ENCODE measurements at places on chromosomes 5 and 9. TPM values are rescaled to one million over a fixed set of nuclear protein-coding genes. Genes with fewer than 3 reads are reported as not detected.

DNA sequence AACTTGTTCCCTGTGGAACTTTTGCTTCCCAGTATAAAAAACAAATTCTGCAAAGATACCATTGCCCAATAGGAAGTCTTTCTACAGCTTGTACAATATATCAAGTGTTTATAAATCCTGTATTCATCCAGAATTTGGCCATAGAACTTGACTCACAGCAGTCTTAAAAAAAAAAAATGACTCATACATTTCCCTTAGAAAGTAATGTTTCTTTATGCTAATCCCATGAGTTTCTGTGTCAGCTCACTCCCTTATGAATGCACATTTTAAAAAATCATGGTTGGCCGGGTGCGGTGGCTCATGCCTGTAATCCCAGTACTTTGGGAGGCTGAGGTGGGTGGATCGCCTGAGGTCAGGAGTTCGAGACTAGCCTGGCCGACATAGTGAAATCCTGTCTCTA lies 89.3 kb upstream of the DMRT1 start:
- no peak overlapping the region for H3K27ac ChIP-seq
- H3K4me3 ChIP-seq = no peak overlapping the region
- no peaks in the 10 kb centered on the region for H3K27me3 ChIP-seq
- peaks cover 17% of the 10 kb centered on the region for H3K4me1 ChIP-seq
- DNase-seq = no peak

- no peaks in the 10 kb centered on the region for H3K27me3 ChIP-seq
- H3K4me3 ChIP-seq = no peak overlapping the region
- H3K27ac ChIP-seq = no peak overlapping the region
- H3K36me3 ChIP-seq = no peaks in the 10 kb centered on the region
- no peak for DNase-seq
- H3K4me1 ChIP-seq = no peaks in the 10 kb centered on the region
These were observed 1272.0 kb upstream of the ACO1 start for GRCh38 chr9:31112491-31112890.

DNA sequence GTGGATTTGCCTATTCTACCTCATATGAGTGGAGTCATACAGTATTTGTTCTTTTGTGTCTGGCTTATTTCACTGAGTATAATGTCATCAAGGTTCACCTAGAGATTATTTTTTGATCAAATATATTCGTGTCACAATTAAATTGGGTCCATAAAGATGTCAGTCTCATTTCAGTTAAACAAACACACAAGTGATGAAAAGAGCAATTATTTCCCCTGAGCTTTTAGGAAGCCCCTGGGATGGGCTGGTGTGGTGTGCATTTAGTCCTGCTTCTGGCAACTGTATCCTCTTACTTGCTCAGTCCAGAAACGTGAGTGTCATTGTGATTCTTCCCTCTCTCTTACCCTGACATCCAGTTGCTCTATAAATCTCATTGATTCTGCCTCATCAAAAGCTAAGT lies 52.8 kb upstream of the CARTPT start:
- no peak overlapping the region for H3K27ac ChIP-seq
- H3K27me3 ChIP-seq = no peaks in the 10 kb centered on the region
- no peak overlapping the region for H3K4me3 ChIP-seq
- H3K4me1 ChIP-seq = no peaks in the 10 kb centered on the region

DNA sequence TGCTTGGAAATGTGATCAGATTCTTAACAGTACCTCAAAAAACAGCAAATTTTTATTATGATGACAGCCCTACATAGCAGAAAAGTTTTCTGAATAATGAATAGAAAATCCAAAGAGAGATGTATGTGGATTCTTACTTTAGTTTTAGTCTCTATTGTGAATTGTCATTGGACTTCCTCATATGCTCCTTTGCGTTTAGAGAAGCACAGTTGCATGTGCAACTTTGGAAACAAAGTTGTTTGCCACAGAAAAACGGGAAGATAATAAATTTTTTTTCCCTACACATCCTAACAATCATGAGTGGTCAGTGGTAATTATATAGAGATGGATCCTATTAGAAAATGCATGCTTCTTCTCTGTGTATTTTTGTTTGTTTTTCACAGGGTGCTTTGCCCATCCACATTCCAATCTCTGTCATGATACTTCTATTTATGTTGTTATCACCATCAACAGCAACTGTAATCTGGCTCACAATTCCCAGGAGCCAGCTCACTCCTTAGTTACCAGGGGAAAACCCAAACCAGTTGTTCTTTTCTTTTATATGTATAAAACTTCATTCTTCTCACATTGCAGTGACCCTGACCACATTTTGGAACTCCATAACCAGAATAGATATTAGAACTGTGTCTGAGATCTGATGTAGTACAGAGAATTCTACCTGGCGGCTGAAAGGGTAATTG lies 118.7 kb downstream of the NDUFS4 start:
- H3K27ac ChIP-seq = no peak overlapping the region
- no peaks in the 10 kb centered on the region for H3K27me3 ChIP-seq
- H3K36me3 ChIP-seq = no peaks in the 10 kb centered on the region

Gene NMUR2
- total RNA-seq = 0.37 TPM

DNA sequence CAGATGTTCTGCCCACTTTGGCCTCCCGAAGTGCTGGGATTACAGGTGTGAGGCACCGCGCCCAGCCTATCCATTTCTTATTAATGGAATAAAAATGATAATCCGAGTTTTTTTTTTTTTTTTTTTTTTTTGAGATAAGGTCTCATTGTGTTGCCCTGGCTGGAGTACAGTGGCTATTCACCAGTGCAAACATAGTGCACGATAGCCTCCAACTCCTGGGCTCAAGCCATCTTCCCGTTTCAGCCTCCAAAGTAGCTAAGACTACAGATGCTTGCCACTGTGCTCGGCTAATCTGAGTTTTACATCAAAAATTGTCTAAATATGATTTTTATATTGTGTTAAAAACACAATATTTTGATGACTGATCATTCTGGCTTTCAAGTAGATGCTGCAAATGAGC lies 6.6 kb downstream of the GPR107 start:
- no peak overlapping the region for H3K27ac ChIP-seq
- H3K4me3 ChIP-seq = no peak overlapping the region
- H3K27me3 ChIP-seq = no peaks in the 10 kb centered on the region
- no peak for DNase-seq

- peak overlapping the region; percentile 55 for H3K4me3 ChIP-seq
- peaks cover 29% of the 10 kb centered on the region for H3K4me1 ChIP-seq
- peaks cover 27% of the 10 kb centered on the region for H3K27me3 ChIP-seq
- H3K27ac ChIP-seq = peak overlapping the region; percentile 55
- DNase-seq = no peak
These were observed 2.0 kb downstream of the NKD2 start for GRCh38 chr5:1010641-1011046.

DNA sequence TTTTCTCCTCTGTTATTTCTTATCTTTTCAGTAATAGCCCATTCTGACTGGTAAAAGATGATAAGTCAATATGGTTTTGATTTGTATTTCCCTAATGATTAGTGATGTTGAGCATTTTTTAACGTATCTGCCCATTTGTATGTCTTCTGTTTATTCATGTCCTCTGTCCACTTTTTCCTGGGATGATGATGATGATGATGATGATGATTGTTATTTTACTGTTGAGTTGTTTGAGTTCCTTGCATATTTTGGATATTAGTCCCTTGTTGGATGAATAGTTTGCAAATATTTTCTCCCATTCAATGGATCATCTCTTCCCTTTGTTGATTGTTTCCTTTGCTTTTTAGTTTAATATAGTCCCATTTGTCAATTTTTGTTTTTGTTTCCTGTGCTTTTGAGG lies 27.0 kb downstream of the UTP15 start:
- DNase-seq = no peak
- no peak overlapping the region for H3K27ac ChIP-seq
- H3K4me3 ChIP-seq = no peak overlapping the region

GRCh38 chr9:106560540-106560939 lies 302.4 kb upstream of the ZNF462 start:
- no peak for DNase-seq
- no peaks in the 10 kb centered on the region for H3K36me3 ChIP-seq
- H3K27me3 ChIP-seq = no peaks in the 10 kb centered on the region
- H3K4me1 ChIP-seq = no peaks in the 10 kb centered on the region
- H3K27ac ChIP-seq = no peak overlapping the region

- H3K27ac ChIP-seq = no peak overlapping the region
- no peak overlapping the region for H3K4me3 ChIP-seq
- H3K27me3 ChIP-seq = no peaks in the 10 kb centered on the region
- no peaks in the 10 kb centered on the region for H3K36me3 ChIP-seq
- no peaks in the 10 kb centered on the region for H3K4me1 ChIP-seq
These were observed 164.4 kb downstream of the SEMA5A start for GRCh38 chr5:9381464-9381863.

DNA sequence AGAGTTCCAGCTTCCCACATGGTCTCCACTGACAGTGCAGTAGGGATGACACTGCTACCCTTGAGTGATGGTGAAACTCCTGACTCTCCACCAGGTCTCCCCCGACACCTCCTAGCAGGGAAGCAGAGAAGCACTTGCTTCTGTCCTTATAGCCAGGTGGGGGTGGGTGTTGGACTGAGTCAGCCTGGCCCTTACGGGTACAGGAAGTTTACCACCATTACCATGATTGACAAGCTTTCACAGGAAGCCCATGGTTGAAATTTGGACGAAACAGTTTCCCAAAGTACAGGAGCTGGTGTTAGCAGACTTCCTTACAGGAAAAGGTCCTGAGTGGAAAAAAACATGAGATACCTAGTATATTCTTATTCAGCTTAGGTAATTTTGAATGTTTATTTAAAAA lies 3.1 kb upstream of the FBXL7 start:
- peaks cover 7% of the 10 kb centered on the region for H3K4me1 ChIP-seq
- H3K27ac ChIP-seq = no peak overlapping the region
- DNase-seq = no peak
- H3K36me3 ChIP-seq = no peaks in the 10 kb centered on the region

Gene SLC34A3
- total RNA-seq = 0.17 TPM

- no peak for DNase-seq
- no peaks in the 10 kb centered on the region for H3K4me1 ChIP-seq
- H3K4me3 ChIP-seq = no peak overlapping the region
- no peak overlapping the region for H3K27ac ChIP-seq
- H3K27me3 ChIP-seq = no peaks in the 10 kb centered on the region
- no peaks in the 10 kb centered on the region for H3K36me3 ChIP-seq
These were observed 239.9 kb downstream of the AGTPBP1 start for GRCh38 chr9:85501882-85502281.

GRCh38 chr9:115362101-115362500 lies 244.1 kb upstream of the TNC start:
- H3K36me3 ChIP-seq = no peaks in the 10 kb centered on the region
- H3K27me3 ChIP-seq = no peaks in the 10 kb centered on the region
- DNase-seq = no peak
- H3K4me3 ChIP-seq = no peak overlapping the region

Gene PCDHA13
- 1.4 TPM for total RNA-seq

DNA sequence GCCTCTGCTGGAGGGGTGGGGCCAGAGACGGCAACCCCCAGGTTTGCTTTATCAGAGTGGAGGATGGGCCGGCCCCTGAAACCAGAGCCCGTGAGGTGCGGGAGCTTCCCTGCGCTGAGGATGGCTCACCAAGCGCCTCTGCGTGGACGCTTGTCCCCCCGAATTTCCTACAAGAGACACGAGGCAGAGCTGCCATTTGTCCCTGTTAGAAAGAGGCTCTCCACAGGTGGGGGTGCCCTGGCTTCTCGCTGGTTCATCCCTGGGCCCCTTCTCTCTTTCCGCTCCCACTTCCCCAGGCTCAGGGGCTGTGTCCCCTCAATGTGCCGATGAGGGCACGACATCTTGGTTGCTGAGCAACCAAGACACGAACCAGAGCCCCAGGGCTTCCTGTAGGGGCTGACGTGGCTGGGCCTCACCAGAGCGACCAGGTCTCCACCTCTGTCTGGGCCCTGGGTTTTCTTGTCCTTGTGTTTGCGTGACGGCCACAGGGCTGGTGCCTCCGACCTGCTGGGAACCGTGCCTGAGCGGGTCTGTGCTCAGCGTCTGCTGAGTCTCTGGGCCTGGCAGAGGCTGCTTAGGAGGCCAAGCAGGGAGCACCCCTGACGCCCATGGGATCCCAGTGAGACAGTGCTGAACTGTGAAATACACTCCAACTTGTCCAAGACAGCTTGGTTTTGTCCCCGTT lies 119.6 kb upstream of the COL5A1 start:
- H3K27ac ChIP-seq = no peak overlapping the region
- H3K4me3 ChIP-seq = no peak overlapping the region
- H3K27me3 ChIP-seq = no peaks in the 10 kb centered on the region
- no peaks in the 10 kb centered on the region for H3K4me1 ChIP-seq

Gene TRAF2
- 15.7 TPM for total RNA-seq

GRCh38 chr9:115781070-115781736 lies 372.4 kb upstream of the PAPPA start:
- H3K36me3 ChIP-seq = no peaks in the 10 kb centered on the region
- no peak overlapping the region for H3K27ac ChIP-seq
- DNase-seq = no peak
- no peaks in the 10 kb centered on the region for H3K27me3 ChIP-seq
- H3K4me3 ChIP-seq = no peak overlapping the region

- no peak overlapping the region for H3K27ac ChIP-seq
- no peaks in the 10 kb centered on the region for H3K27me3 ChIP-seq
- no peaks in the 10 kb centered on the region for H3K36me3 ChIP-seq
- DNase-seq = no peak
These were observed 7.1 kb downstream of the GLIS3 start for GRCh38 chr9:4292781-4293180.

Gene CBY3
- total RNA-seq = not detected

Gene ANKRD18A
- 2.0 TPM for total RNA-seq

- no peaks in the 10 kb centered on the region for H3K4me1 ChIP-seq
- no peaks in the 10 kb centered on the region for H3K36me3 ChIP-seq
- H3K4me3 ChIP-seq = no peak overlapping the region
- no peak for DNase-seq
- H3K27me3 ChIP-seq = no peaks in the 10 kb centered on the region
These were observed 111.0 kb downstream of the NDUFS4 start for GRCh38 chr5:53671447-53671846.

DNA sequence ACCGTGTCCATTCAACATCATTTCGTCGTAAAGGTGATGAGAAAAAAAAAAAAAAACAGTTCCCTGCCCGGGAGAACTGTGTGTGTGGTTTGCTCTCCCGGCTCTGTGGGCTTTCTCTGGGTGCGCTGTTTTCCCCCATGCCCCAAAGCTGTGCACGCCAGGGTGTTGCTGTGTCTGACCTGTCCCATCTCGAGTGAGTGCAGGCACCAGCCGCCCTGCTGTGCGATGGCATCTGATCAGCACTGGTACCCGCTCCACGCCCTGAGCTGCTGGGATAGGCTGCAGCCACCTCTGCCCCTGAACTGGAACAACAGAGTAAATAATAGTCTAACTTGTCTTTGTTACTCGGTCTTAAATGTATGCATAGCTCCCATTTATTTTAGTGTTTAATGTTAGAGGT lies 33.3 kb downstream of the CEP72 start:
- H3K27ac ChIP-seq = no peak overlapping the region
- no peaks in the 10 kb centered on the region for H3K4me1 ChIP-seq
- no peak overlapping the region for H3K4me3 ChIP-seq
- peaks cover 21% of the 10 kb centered on the region for H3K36me3 ChIP-seq

Gene ICE1
- total RNA-seq = 21.0 TPM

GRCh38 chr5:93926831-93927620 lies 185.6 kb upstream of the POU5F2 start:
- H3K27ac ChIP-seq = no peak overlapping the region
- no peak overlapping the region for H3K4me3 ChIP-seq
- DNase-seq = no peak
- H3K36me3 ChIP-seq = no peaks in the 10 kb centered on the region
- no peaks in the 10 kb centered on the region for H3K27me3 ChIP-seq

Measured in upper lobe of left lung (tissue), 6 donors.